ENCODE measurements at places on chromosomes 2 and 18.

GRCh38 chr2:9200633-9201015 is 6.0 kb upstream of the ASAP2 start:
- no peak for DNase-seq

GRCh38 chr2:47528874-47529273 is 125.9 kb downstream of the MSH2 start:
- no peak for DNase-seq

DNA sequence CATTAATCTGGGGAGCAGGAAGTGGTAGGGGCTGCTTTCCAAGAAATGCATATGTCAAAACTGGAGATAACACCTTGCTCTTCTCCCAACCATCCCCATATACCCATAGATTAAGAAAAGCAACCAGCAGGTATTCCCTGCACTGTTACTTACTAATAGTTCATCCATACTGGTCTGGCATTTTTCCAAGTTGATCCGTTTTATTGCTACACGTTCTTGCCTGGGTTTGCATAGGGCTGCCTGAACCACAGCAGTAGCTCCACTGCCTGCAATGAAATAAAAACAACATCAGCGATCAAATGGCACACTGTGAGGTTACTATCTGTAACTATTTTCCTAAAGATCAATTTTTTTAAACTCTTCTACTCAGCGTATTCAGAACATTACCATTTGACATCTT is 65.6 kb downstream of the STK39 start:
- DNase-seq = no peak

GRCh38 chr18:23970161-23971096 is 44.1 kb upstream of the TTC39C start:
- peak; percentile 54 for DNase-seq

GRCh38 chr18:77101410-77102258 is 30.9 kb downstream of the MBP start:
- DNase-seq = peak; percentile 74

DNA sequence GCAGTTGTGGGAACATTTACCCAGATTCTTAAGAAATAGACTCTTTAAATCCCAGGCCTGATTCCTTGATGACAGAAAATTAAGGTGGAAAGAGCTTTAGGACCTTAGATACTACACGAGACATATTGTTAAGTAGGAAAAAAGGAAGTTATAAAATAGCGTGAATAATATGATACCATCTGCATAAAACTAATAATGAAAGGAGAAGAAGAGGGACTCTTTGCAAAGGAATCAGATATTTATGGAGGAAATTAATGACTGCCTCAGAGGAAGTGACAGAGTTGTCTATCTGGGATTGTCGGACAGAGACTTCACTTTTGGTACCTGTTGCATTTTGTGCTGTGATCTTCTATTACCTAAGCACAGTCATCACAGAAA is 20.8 kb downstream of the APCDD1 start:
- DNase-seq = no peak

DNA sequence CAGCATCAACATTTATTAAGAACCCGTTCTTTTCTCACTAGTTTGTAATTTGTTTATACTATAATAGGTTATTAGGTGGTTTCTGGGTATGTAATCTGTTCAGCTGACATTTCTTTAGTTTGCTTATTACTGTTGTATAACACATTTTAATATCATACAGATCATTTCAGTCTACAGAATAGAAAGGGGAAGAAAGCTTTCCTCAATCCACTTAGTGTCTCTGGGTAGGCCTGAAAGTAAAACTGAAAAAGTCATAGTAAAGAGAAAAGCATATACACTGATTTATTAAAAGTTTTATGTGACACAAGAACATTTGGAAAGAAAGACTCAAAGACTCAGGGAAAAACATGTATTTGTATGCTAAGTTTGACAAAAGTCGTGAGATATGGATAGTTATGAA is 16.8 kb upstream of the KCNJ3 start:
- DNase-seq = no peak

GRCh38 chr2:192035731-192036442 is 158.8 kb downstream of the TMEFF2 start:
- DNase-seq = no peak

DNA sequence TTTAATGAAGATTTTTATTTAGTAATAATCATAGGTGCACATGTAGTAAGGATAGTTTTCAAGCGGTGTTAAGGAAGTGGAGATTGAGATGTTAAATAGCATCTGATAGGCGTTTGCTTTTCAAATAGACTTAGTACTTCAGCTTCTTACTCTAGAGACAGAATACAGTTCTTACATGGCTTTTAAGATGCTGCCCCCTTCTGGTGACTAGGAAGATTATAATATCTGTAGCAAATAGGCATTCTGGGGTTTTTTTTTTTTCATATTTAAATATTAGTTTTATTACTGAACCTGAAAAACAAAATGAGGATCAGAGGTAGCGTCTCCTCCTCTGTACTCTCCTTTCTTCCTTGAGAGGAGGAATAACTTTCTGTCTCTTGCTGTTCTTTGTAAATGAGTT is 100.2 kb downstream of the AGAP1 start:
- no peak for DNase-seq

GRCh38 chr2:163157891-163158496 is 319.4 kb upstream of the KCNH7 start:
- no peak for DNase-seq

- DNase-seq = no peak
These were observed 94.8 kb upstream of the SPATS2L start for GRCh38 chr2:200211643-200212042.

GRCh38 chr2:96264656-96265348 is 995 bp downstream of the TMEM127 start:
- peak; percentile 47 for DNase-seq

GRCh38 chr2:208541989-208542464 is 135.4 kb downstream of the PTH2R start:
- no peak for DNase-seq

DNA sequence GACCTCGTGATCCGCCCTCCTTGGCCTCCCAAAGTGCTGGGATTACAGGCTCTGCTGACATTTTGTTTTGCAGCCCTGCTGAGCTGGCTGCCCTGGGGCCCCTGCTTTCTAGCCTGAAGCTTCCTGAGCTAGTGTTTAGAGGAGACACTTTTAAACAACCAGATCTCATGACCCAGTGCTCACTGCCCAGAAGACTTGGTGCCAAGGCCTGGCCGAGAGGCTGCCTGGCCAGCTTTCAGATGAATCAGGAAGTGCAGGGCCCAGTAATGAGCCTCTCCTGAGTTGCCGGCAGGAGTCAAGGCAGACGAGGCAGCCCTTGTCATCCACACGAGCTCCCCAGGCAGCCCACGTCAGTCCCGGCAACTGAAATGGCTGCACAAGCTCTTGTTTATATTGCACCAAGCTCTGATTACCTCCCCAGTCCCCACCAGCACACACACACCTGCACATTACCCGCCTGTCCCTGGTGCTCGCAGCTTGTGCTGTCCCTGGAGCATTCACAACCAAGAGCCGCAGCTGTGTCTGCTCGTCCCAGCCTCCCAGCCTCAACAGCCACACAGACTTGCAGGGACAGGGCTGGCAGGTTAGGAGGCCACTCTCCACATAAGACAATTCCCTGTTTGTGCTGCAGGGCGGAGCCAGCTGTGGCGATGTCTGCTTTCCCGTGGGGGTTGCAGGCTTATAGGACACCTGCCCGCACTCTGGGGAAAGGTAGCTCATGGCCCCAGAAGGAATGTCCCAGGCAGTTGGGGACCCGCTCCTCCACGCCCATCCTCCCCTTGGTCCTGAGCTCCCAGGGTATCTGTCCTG is 331.2 kb upstream of the MYT1L start:
- DNase-seq = no peak

DNA sequence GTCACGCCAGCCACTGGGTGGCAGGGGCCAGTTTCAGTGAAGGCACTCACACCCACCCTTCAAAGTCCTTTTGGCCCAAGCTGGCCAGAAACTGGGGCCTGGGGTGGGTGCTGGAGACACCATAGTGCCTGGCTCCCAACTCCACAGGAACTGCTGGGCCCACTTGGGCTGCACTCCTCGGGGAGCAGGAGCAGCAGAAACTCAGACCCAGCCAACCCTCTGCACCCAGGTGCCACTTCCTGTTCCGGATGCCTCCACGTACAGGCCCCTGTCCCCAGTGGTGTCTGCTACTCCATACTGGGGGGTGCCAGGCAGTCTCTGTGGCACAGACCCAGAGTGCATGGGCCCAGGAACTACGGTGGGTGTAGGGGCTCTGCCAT is 42.5 kb upstream of the ZNF519 start:
- no peak for DNase-seq

GRCh38 chr2:37105150-37105549 is 20.8 kb downstream of the GPATCH11 start:
- no peak for DNase-seq

GRCh38 chr2:137155356-137156104 is 390.2 kb downstream of the THSD7B start:
- DNase-seq = no peak

GRCh38 chr18:26655525-26656430 is 107.4 kb upstream of the KCTD1 start:
- no peak for DNase-seq

DNA sequence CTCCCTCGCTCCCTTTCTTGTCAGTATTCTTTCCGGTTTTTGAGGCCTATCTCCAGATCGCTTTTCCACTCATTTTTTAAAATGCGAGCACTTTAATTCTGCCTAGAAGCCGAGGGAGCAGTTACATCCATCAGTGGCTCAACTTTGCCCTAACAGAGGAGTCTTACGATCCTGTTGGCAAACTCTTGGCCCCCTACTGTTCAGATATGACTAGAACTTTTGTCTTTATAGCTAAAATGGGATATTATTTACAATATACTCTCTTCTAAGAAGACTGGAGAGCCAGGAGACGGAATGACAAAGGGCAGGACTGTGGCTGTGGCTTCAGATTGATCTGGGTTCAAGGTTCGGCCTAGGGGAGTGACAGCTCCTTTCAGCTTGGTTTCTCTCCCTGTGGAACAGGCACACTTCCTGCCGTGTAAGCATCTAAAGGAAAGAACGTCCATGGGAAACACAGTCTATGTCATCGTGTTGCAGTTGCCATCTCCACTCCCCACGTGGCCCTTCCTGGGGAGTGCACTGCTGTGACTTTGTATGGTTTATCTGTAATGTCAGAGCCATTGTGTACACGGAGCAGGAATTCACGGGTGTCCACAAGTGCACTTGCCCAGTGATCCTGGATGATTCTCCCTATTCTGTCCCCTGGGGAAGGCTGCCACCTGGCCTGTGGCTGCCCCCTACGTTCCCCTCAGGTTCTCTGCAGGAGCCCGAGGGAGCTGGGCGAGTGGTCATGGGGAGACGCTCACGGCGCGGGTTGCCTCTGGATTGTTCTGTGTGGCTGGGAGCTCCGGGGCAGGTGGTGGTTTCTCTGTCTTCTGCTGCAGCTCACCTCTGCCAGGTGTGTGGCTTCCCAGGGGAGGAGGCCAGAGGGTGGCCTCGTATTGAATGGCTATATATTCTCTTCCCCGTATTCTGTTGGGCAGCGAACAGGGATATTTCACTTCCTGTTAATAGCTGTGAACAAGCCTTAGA is 222.0 kb downstream of the LDLRAD4 start:
- DNase-seq = no peak

DNA sequence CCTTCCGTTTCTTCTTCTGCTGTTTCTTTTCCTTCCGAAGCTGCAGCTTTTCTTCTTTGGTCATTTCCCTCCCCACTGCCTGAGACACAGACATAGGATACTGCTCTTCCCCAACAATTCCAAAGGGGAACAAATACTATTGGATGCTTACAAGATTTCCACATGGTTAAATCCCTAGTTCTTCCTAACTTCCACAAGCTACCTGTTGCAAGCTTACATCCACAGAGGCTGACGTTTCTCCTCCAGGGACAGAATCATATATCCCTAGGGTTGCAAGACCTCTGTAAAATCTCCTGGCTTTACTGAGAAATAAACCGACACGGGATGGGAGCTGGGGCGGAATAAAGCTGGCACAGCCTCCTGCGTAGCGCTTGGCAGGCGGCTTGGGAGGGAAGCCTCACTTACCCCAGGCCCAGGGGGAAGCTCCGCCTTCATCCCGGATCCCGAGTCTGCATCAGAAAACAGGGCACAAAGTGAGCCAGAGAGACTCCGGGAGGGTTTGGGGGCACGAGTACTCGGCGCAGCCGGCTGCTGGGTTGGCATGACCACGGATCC is 590 bp downstream of the EIF2B4 start:
- DNase-seq = no peak
